ENCODE measurements at places on chromosomes 2 and 18.

DNA sequence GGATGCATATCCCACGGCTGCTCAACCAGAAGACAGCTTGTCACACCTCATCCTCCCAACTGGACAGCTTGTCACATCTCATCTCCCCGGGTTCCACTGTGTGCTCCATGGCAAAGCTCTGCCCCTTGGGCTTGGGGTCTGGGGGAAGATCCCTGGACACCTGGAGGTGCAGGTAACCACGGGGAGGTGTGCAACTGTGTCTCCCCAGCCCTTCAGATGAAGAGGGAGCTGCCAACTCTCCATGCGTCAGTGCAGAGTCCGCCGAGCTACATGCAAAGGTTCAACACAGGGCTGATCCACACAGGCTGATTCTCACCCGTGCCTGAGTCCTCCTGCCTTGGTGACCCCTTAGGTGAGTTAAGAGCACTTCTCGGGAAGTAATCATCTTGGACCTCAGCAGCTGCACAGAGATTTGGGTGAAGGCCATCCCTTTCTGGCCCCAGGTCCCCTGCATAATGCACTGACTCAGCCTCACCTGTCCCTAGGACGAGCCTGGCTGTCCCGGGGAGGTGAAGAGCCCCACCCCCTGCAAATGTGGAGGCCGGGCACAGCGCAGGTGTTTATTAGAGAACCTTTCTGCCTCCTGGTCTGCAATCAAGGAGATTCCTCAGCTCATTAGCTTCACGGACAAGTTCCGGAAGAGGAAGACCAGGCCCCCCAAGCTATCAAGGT is 157.9 kb downstream of the PXDN start:
- no peak for DNase-seq

DNA sequence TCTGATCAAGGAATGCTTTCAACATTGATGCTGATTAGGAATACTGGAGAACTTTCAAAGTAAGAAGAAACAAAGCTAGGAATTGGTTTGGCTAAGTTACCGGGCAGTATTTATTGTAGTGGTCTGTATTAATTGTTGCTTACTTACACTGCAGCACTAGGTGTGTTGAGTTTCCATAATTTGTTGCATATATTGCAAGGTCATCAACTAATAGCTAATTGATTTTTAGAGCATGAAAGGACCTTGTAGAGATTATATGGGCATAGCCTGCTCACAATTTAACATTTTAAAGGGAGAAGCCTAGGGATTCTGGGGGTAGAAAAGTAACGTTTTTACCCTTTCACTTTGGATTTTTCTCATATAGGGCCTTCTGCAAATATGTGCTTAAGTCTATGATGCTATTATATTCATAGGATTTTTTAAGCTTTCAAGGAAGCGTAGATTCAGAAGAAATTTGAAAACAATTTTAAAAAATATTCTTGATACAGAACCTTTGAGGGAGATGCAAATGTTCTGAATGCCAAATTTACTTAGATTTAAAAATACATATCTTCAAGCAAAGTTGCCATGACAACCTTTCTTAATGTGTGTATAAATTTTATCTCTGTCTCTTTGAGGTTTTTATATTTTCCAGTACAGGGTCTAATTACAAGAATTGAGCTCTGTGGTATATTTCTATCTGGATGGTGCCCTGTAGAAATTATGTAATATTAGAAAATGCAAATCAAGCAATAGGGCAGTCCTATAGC is 17.3 kb upstream of the ABI2 start:
- no peak for DNase-seq

DNA sequence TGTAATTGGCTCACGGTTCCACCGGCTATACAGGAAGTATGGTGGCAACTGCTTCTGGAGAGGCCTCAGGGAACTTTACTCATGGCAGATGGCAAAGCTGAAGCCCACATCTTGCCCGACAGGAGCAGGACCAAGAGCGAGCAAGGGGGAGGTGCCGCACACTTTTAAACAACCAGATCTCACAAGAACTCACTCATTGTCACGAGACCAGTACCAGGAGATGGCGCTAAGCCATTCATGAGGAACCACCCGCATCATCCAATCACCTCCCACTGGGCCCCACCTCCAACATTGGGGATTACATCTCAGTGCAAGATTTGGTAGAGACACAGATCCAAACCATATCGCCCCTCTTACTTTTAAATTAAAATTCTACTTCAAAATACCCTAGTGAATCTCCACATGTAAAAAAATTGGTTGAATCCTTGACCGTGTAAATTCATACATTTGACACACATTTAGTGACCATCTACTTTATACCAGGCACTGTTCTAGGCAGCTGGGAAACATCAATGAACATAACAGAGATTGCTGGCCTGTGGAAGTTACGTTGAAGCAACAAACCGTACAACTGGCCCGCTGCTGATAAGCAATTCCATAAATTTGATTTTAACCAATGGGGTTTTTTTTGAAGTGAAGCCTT is 87.6 kb downstream of the ALPK2 start:
- DNase-seq = no peak

- no peak for DNase-seq
These were observed 129.3 kb downstream of the ZNF521 start for GRCh38 chr18:25222648-25223047.

DNA sequence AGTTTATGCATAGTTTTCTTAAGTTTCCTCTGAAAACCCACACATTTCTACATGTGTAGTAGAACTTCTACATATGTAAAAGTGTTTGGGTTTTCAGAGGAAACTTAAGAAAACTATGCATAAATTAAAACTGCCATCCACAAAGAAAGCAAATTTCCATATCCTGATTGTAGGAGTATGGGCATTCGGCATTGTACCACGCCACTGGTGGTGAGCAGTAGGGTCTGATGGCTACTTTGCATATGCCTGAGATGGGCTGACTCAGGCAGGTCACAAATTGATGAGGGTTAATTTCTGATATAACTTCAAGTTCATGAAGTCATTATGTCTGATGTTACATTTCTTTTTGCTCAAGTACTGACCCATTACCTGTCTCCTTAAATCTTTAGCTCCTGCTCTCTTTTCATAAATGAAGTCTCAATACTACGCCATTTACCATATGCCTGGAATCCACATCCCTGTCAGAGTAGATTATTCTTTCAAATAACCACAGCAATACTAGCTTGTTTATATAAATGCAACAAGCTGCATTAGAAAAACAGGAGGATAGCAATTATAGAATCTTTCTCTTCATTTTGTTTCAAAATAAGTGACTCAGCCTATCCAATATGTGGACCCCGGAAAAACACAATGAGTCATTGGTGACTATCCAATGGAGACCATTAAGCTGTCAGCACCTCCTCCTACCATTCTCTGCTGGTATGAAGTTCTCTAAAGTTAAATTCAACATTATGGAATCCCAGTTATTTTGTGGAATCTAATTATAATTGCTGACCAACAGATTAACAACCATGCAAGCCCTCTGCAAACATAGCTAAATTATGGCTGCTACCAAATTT is 355.2 kb upstream of the UBE2E3 start:
- DNase-seq = no peak

Measured in T-cell (primary cell).